ENCODE measurements at places on chromosomes 1 and 21. TPM values are rescaled to one million over a fixed set of nuclear protein-coding genes. Genes with fewer than 3 reads are reported as not detected.

GRCh38 chr1:184686540-184686939 is 68.1 kb downstream of the EDEM3 start:
- no peak for DNase-seq

DNA sequence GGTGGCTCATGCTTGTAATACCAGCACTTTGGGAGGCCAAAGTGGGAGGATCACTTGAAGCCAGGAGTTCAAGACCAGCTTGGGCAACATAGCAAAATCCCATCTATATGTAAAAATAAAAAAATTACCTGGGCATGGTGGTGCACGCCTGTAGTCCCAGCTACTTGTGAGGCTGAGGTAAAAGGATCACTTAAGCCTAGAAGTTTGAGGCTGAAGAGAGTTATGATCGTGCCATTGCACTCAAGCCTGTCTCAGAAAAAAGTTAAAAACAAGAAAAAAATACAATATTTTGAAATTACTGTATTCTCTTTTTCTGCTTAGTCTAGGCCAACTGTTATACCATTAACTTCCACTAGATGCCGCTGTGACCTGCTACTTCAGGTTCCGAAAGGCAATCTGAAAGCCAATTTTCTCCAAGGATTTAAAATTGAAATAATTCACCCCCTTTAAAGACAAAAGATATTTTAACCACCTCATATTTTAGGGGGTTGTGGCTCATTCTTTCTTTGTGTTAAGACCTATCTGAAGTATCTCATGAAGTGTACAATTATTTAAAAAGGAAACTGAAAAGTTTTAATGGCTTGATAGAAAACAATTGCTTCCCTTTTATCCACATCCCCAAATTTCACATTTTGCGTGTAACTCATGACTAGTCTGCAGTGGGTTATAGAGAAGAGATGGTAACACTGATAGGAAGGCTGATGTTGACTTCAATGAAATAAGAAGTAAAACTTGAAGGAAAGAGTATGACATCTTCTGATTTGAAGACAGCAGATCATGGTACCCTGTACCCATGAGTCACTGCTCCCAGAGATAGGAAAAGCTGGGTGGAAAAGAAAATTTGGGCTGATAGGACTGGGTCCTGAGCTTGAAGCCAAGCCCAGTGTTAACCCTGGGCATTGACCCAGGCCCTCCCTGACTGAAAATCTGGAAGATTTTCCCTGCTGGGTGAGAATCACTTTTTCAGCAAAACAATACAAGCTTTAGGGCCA is 24.4 kb upstream of the CLDN14 start:
- DNase-seq = no peak

The FUCA1 gene
- total RNA-seq = 40.6 TPM

The RNPEP gene
- 40.7 TPM for total RNA-seq

The TAS1R1 gene
- total RNA-seq = not detected

GRCh38 chr1:160022330-160023310 is 9.2 kb downstream of the PIGM start:
- DNase-seq = no peak

GRCh38 chr1:14625572-14625971 is 27.1 kb downstream of the KAZN start:
- no peak for DNase-seq

The KRTAP27-1 gene
- not detected for total RNA-seq

DNA sequence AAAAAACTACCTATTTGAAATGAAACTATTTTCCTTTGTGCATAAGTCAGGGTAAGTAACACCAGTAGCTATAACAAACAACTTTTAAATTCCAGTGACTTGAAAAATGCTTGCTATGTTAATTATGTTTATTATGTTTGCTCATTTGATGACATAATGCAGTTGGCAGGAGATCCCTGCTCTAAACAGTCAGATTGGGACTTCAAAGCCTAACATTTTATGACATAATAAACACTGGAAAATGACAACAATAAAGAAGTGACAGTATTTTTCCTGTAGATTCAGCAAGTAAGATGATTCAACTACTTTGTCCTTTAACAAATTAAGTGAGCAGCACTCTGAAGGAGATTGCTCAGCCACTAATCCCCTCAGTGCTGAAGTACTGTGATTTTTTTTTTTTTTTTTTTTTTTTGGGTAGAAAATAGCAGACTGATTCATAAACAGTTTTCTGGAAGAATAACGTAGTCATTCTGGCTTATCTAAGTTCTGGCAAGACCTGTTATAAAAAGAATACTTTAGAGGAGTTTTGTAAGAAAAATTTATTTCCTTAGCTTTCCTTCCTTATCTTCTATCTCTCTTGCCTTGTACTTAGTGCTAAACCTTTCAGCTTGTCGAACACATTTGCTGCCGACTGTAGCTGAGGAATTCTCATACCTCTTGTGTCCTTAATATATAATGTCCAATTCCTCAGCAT is 207.2 kb downstream of the PTGER3 start:
- DNase-seq = no peak

- no peak for DNase-seq
Observed at GRCh38 chr1:98881901-98882300, 122.8 kb downstream of the PLPPR5 start.

- no peak for DNase-seq
Observed at GRCh38 chr1:220652995-220653394, 37.2 kb upstream of the C1orf115 start.

GRCh38 chr1:222843469-222844410 is 28.9 kb downstream of the DISP1 start:
- no peak for DNase-seq

The KRTAP11-1 gene
- total RNA-seq = not detected

DNA sequence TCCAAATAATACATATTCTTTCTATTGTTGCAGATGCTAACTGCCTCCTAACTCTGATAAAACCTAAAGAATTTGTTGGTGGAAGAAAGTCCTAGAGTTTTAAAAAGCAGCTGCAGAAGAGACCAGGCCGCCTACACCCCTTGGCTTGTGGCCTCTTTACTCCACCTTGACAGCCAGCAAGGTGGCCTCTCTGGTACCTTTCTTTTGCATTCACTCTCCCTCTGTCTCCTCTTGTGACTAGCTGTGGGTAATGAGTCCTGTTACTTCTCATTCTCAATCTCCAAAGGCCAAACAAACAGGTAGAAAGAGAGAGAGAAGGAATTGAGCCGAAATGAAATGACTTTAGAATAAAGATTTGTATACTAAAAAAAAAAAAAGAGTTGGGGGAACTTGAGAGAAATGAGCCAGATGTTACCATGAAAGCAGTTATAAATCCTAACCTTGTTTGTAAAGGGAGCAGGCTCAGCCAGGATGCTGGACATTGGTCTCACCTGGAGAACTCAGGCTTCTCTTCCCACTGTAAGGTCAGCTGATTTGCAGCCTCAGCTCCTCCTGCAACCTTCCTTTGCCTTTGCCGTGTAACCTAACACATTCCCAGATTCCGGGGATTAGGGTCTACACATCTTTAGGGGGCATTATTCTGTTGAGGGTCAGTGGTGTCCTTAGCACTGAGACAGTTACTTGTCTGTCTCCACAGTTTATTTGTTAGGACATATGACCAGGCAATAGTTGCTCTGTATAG is 164.1 kb upstream of the IRF2BP2 start:
- no peak for DNase-seq

GRCh38 chr1:151547119-151547899 is 7.2 kb downstream of the TUFT1 start:
- DNase-seq = no peak

DNA sequence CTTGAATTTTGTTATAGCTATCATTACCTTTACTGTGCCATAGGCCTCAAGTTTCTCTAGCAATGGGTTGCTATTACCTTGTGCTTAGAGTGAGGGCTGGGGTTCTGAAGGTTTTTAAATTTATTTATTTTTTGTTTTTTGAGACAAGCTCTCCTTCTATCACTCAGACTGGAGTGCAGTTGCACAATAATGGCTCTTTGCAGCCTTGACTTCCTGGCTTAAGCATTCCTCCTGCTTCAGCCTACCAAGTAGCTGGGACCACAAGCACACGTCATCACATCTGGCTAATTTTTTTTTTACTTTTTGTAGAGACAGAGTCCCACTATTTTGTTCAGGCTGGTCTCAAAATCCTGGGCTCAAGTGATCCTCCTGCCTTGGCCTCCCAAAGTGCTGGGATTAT is 41.5 kb downstream of the SNX27 start:
- DNase-seq = no peak

The LAMB3 gene
- 35.6 TPM for total RNA-seq

The TINAGL1 gene
- total RNA-seq = 154 TPM

- no peak for DNase-seq
Observed at GRCh38 chr1:201739492-201740085, 89.4 kb upstream of the IPO9 start.

- peak; percentile 33 for DNase-seq
Observed at GRCh38 chr1:153652805-153653500, 5.5 kb upstream of the SNAPIN start.

The OR6K2 gene
- not detected for total RNA-seq

- DNase-seq = no peak
Observed at GRCh38 chr21:44286086-44286715, 525 bp downstream of the AIRE start.

The TP53BP2 gene
- total RNA-seq = 26.9 TPM

DNA sequence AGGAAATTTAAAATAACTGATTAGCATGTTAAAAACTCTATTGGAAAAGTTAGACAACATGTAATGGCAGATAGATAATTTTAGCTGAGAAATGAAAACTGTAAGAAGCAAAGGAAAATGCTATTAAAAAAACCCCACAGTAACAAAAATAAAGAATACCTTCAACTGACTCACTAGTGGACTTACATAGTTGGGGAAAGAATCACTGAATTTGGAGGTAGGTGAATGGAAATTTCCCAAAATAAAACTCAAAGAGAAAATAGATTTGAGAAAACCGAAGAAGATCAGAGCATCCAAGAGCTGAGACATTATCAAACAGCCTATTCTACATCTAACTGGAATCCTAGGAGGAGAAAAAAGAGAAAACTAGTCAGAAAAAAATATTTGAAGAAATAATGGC is 34.7 kb downstream of the PDE4B start:
- no peak for DNase-seq

- DNase-seq = peak; percentile 83
Observed at GRCh38 chr21:44436111-44436611, 19.1 kb upstream of the LRRC3 start.

DNA sequence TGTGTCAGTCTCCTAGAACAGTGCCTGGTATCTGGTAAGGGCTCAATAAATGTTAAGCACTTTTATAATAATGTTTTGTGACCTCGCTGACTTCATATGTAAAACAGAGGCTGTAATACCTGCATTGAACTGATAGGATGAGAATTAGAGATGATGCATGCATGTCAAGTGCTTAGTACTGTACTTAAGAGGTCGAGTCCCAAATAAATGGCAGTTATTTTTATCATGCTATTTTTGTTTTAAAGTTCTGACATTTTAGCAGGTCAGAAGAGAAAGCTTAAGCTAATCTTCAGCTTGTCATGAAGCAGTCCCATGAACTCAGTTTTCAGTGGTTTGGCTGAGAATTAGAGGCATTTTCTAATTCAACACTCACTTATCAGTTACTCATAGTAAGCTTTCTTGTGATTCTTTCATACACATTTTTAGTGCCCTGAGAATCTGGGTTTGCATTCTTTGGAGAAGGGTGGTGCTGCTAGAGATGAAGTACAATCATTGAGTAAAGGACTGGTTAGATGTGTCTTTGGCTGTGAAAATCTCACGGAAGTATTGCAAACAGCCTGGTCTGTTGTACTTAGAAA is 75.7 kb upstream of the RAVER2 start:
- DNase-seq = no peak

- no peak for DNase-seq
Observed at GRCh38 chr1:70429757-70430156, 18.7 kb downstream of the CTH start.

DNA sequence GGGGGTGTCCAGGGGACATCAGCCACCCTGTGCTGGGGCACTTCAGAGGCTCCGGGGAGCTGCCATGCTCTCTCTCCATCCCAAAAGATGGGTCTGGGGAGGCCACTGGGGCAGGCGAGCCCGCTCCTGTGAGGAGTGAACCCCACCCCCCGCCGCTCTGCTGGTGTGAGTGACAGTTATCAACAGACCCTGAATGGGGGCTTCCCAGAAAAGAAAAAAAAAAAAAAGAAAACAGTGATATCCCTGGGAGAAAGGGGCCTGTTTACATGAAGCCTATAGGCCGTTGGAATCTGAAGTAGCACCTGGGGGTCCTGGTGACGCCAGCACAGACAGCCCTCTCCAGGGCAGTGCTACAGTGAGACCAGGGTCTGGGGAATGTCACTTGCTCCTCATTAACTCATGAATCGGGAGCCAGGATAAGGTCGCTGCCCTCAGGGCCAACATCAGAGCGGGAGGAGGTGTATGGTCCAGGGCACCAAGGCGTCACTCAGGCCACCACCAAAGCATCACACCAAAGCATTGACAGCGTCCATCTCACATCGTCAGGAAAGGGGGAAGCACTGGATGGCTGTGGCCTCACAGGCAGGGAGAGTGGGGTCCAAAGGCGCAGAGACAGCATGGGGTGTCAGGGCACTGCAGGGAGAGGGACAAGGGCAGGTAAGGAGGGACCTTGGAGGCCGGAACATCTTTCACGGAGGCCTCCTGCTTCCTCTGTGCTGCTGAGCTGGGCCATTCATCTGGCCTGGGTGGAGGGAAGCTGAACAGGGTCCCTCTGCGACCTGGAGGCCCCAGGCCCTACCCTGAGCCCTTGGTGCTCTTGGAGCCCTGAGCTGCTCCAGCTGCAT is 8.4 kb upstream of the NPHP4 start:
- DNase-seq = no peak

The SIPA1L2 gene
- 28.3 TPM for total RNA-seq

DNA sequence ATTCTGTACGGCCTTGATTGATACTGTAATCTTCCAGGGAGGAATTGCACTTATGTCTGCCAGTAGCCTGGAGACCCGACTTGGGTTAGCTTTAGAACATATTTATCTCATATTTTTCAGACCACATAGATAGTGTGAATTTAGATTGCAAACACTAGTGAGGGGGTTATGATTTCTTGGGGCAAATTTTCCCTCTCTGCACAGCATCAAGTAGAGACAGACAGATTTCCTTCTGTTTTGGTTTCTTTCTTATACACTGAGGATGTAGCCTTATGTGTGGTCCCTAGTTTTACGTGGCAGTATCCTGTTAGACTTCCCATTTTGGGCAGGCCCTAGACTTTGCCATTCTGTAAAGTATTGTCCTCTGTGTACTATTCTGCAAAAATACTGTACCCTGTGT is 29.0 kb downstream of the SOAT1 start:
- no peak for DNase-seq

DNA sequence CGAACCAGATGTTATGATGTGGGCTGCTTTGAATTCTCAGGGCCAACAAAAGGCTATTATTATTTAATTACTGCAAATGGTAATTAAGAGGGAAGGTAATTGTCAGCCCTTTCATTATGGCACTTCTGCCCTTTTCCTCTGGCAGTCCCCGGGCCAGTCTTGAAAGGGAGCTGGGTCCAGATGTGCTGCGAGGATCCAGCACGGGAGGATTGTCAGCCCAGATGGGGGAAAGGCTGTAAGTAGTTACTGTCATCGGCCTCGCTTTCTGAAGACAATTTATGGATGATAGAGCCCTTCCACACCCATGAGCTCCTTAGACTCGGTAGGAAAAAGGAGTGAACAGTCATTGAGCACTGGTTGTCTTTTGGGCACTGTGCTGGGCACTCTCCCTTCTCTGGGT is 8.7 kb upstream of the ZNF362 start:
- no peak for DNase-seq

The C1QC gene
- total RNA-seq = 491 TPM
